ENCODE measurements at places on chromosomes 12 and 14.

DNA sequence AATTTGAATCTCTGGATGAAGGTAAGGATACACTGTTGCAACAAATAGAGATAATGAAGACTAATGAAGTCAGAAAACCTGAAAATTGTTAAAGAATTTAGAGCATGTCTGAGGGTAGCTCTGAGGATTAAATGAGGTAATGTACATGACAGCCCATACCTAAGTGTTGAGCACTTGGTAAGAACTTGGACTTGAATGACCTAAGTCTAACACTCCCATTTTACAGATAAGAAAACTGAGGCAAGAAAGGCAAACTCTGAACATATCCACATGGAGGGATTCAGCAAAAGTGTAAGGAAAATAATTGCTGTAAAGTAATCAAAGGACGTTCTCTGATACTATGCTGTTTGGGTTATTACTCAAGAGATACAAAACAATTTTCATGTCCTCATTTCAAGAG is 29.0 kb downstream of the PTPRB start:
- no peak for DNase-seq

DNA sequence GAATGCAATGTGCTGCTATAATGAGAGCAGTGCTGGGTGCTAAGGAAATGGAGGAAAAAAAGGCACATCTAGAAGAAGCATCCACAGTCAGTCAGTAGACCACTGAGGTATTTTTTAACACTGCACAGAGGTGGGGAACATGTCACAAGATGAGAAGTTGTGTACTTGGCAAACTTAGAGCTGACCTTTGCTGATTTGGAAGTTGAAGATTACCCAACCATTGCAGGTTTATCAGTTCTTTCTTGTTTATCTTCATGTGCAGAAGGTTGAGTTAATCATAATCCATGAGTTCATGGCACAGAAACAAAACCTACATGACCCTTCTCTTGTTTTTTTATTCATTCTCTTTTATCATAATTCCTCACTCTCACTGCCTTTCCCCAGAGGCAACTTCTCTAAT is 3.2 kb upstream of the PAH start:
- no peak for DNase-seq

DNA sequence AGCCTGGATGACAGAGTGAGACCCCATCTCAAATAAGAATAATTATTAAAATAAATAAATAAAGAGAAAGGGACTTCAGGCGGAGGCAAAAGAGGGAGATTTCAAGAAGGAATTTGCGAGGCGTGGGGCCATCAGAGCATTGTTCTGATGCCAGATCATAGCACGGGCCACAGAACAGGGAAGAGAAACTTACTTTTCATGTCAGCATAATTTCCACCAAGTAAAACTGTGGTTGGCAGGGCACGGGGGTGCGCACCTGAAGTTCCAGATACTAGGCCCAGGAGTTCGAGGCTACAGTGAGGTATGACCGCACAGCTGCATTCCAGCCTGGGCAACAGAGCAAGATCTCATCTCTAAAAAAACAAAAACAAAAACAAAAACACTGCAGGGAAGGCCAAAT is 11.0 kb upstream of the PLBD1 start:
- no peak for DNase-seq

- DNase-seq, result peak; percentile 33
Observed at GRCh38 chr12:39102474-39103209, 197.3 kb upstream of the CPNE8 start.

DNA sequence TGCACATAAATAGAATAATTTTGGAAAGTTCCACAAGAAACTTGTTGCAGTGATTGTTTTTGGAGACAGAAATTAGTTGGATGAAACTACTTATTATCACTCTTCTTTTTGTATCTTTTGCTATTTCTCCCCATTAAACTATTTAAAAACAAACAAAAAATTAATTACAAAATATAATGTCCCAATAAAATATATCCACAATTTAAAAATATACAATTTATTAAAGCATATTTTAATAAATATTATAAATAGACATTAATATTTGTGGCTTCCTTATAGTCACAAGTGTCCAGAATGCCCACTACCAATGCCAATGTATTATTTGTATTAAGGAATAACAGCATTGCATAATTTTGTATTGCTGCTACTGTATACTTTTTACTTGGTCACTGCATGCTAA is 52.5 kb upstream of the GCH1 start:
- DNase-seq, result no peak

GRCh38 chr12:26773313-26774104 is 59.5 kb downstream of the ITPR2 start:
- DNase-seq, result no peak

DNA sequence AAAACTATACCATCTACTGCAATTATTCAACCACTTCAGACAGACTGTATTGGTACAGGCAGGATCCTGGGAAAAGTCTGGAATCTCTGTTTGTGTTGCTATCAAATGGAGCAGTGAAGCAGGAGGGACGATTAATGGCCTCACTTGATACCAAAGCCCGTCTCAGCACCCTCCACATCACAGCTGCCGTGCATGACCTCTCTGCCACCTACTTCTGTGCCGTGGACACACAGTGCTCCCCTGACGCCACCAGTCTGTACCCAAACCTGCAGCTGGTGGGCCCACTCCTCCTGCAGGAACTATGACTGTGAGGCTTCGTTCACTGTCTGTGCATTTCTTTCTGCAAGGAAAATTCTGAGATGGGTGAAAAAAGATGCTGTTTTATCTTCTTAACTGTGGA is 284.7 kb downstream of the DAD1 start:
- no peak for DNase-seq

All from fibroblast of skin of right quadriceps (primary cell).